ENCODE measurements at places on chromosomes 12 and 14. TPM values are rescaled to one million over a fixed set of nuclear protein-coding genes. Genes with fewer than 3 reads are reported as not detected.

DNA sequence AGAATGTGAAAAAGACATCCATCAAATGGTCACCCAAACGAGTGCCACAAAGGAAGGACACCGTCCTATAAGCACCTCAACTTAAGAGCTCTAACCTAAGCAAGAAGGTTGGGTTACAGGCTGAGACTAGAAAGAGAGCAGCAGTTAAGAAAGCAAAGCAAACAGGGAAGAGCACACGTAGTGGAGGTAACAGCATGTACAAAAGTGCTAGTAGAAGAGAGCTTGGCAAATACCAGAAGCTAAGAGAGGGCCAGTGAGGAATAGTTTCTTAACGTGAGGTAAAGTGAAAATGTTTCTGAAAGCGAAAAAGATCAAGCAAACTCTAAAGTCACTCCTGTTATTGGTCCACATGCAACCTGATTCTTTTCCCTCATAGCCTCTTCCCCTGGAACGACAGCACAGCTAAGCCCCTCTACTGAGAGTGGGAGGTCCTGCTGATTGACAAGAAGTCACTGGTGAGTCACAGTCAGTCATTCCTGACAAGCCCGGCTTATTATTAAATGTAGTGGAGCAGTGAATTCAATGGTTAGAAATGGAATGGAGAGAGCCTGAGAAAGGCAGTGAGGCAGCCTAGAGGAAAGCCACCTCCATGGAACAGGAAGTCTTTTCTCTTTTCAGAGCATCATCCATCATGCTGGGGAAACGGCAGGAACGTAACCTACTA is 204.4 kb downstream of the SLC25A21 start:
- no peak for DNase-seq

- DNase-seq: no peak
Observed at GRCh38 chr14:37643701-37644100, 48.3 kb downstream of the TTC6 start.

DNA sequence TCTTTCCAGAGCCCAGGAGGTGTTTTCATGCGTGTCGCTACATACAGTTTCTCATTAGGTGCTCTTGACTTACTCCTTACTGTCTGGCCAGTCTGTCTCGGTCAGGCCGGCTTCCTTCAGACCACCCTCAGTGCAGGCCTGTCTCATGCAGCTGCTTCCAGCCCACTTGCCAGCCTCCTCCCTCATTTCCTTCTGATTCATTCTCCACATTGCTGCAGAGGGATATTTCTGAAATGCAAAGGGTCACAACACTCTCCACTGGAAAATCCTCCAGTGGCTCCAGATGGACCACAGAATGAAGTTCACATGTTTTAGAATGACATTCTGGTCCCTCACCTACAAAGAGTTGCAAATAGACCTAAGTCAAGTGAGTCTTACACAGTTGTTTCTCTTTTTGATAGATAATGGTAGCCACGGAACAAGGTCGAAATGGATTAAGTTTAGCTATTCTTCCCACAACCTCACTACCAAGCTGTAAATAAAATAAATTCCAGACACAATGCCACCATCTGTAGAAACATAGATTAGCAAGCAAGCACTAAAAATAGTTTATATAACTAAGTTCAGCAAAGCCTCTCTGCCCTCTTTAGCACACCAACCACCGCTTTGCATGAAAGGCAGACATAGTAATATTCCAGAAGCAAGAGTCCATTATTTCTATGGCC is 146.9 kb downstream of the ESR2 start:
- DNase-seq: no peak

GRCh38 chr12:34597548-34598351 is 575.5 kb downstream of the ALG10 start:
- DNase-seq: peak; percentile 72

GRCh38 chr12:104935886-104936285 is 22.2 kb downstream of the SLC41A2 start:
- DNase-seq: no peak

GRCh38 chr12:117807946-117808345 is 160.8 kb downstream of the KSR2 start:
- DNase-seq: no peak

The ERP27 gene
- total RNA-seq: 0.58 TPM

The EPYC gene
- not detected for total RNA-seq

The BTBD6 gene
- total RNA-seq: 70.6 TPM
